Fibroblast of lung (primary cell): ENCODE measurements at places on chromosomes 12 and 14. TPM values are rescaled to one million over a fixed set of nuclear protein-coding genes. Genes with fewer than 3 reads are reported as not detected.
A peak's percentile ranks its signal among the peaks of the same experiment; 100 is the strongest.

DNA sequence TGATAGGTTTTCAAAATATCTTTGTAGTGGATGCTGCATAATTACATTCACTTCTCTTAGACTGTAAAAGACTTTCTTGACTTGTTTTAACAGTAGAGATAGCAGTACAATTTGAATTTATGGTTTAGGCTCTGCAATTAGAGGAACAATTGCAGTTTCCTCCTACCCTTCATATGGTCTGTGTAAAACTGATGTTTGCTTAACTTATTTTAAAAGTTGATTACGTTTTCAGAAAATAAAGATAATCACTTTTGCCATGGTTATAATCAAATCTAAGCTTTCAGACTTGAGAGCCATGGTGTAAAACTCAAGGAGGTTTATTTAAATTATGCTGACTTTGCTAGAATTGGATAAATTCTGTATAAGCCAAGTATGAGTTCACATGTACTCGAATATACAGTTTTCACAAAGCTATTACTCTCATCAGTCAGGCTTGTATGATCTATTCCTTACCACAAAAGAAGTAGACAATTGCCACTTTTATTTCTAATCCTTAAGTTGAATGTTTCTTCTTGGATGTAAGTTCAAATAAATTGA is 2.5 kb upstream of the MAPK1IP1L start:
- no peak for DNase-seq
- H3K4me1 ChIP-seq: peaks cover 4% of the 10 kb centered on the region
- H3K27ac ChIP-seq: no peak overlapping the region
- H3K4me3 ChIP-seq: no peak overlapping the region

GRCh38 chr12:46222636-46223035 is 46.2 kb downstream of the SLC38A1 start:
- no peaks in the 10 kb centered on the region for H3K27me3 ChIP-seq
- H3K4me3 ChIP-seq: no peak overlapping the region
- no peaks in the 10 kb centered on the region for H3K4me1 ChIP-seq
- no peaks in the 10 kb centered on the region for H3K36me3 ChIP-seq

GRCh38 chr12:56759263-56759908 is 3.7 kb upstream of the HSD17B6 start:
- no peak overlapping the region for H3K4me3 ChIP-seq
- H3K27ac ChIP-seq: no peak overlapping the region
- H3K27me3 ChIP-seq: no peaks in the 10 kb centered on the region
- DNase-seq: peak; percentile 28
- H3K4me1 ChIP-seq: no peaks in the 10 kb centered on the region

The COPS7A gene
- 114 and 138 TPM in 2 replicates for polyA plus RNA-seq
